ENCODE measurements at places on chromosomes 3 and 15.

GRCh38 chr3:168205451-168205850 is 109.7 kb upstream of the GOLIM4 start:
- no peak for DNase-seq

GRCh38 chr3:193665370-193665989 is 72.5 kb downstream of the OPA1 start:
- peak; percentile 19 for DNase-seq

- no peak for DNase-seq
Observed at GRCh38 chr3:135268941-135269532, 474.0 kb downstream of the EPHB1 start.

GRCh38 chr3:104547031-104547430 is 819.7 kb upstream of the ALCAM start:
- DNase-seq = no peak

GRCh38 chr3:196120291-196120951 is 38.5 kb upstream of the TFRC start:
- peak; percentile 11 for DNase-seq

- DNase-seq = no peak
Observed at GRCh38 chr3:130340766-130341165, 4.7 kb upstream of the COL6A5 start.

- DNase-seq = no peak
Observed at GRCh38 chr15:58629625-58630024, 119.9 kb downstream of the ADAM10 start.

- DNase-seq = no peak
Observed at GRCh38 chr3:82002491-82002890, 241.0 kb upstream of the GBE1 start.

DNA sequence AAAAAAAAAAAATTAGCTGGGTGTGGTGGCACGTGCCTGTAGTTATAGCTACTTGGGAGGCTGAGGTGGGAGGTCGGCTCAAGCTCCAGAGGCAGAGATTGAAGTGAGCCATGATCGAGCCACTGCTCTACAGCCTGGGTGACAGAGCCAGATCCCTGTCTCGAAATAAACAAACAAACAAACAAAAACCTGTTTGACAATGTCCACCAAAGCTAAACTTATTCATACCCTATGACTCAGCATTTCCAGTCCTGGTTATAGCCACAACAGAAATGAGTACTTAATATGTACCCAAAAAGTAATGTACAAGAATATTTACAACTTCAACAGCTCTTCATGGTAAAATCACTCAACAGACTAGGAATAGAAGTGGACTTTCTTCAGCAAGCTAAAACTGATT is 31.1 kb downstream of the SERP1 start:
- DNase-seq = no peak

Data from hippocampal formation (tissue), 2 donors.